ENCODE measurements at places on chromosomes 7 and 10.

- DNase-seq: no peak
These were observed 64.9 kb downstream of the PAX2 start for GRCh38 chr10:100810091-100810834.

DNA sequence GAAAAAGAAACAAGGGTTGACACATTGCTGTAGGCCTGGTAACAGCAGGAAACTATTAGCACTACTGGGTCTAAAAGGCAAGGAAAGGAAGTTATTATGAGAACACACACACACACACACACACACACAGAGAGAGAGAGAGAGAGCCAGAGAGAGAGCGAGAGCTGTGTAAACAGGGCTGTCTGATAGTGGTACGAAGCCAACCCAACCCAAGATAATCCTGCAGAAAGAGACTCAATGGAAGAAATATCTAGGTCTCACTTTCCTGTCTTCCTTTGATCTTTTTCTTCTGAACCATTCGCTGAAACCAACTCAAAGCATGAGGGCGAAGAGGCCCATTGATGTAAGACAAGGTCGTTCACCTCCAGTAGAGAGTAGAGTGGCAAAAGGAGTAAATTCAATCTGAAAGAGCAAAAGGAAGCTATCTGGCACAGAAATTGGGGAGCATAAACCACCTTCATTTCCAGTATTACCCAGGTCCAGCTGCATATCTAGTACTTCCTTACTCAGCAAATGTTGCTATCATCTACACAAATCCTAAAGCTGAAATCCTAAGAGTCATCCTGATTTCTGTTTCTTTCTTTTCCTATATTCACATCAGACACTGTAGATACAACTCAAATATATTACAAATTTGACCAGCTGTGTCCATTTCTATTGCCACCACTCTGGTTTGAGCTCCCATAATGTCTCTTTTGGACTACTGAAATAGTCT, 110.2 kb downstream of the TMEM26 start:
- DNase-seq: no peak

- DNase-seq: no peak
These were observed 75.6 kb upstream of the OGDHL start for GRCh38 chr10:49837685-49838084.

DNA sequence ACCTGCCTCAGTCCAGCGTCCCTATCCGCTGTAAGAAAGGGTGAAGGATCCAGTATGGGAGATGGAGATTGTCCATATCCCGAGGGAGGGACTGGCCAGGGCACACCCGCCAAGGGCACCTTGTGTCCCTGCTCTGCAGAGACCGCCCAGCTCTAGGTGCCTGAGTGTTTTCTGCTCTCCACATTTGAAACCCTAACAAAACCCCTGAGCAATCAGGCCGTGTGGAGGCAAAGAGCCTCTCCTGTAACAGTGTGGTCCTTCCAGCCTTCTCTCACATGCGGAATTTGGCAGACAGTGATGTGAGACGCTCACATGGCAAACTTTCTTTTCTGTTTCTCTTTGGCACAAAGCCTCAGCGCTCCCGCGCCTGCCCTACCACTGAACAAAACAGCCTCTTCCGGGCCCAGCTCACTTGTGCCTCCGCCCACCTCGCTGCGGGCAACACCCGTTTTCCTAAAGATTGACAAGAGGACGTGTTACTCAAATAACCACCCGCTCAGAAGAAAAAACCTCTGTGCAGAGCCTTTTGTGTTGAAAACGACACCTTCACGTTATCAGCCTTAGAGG, 514.8 kb downstream of the DNAJB6 start:
- DNase-seq: peak; percentile 62

DNA sequence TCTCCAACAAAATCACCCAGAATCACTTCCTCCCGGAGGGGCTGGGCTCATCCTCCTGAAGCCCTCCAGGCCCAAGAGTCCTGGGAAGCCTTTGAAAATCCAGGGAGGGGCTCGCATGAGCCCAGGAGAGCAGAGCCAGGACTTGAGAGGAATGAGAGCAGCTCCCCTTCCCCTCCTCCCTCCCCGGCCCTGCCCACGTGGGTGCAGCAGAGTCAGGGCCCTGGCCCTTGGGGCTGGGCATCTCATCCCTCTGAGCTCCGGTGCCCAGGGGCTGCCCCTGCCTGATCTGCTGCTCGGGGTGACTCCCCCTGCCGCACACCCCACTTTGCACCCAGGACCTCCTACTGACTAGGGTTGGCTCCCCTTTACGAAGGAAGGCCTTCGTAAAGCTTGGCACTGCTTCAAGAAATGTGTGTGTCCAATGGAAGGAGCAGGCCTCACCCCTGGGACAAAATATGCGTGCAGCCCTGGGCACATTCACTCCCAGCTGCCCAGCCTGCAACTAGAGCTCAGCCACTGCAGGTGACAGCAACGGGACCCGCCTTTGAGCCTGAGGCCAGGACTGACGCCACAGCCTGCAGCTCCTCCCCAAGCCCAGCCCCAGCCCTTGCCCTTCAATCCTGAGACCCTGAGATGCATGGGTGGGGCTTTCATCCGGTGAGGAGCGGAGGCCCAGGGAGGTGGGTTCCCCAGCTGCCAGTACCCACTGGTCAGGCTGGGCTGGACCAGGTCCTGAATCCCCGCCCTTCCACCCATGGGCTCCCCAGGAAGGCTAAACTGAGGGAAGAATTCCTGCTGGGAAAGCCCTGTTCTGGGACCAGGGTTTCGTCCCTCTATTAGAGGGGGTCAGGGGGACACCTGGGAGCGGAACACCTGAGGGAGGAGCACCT, 21.8 kb downstream of the PWWP2B start:
- no peak for DNase-seq

DNA sequence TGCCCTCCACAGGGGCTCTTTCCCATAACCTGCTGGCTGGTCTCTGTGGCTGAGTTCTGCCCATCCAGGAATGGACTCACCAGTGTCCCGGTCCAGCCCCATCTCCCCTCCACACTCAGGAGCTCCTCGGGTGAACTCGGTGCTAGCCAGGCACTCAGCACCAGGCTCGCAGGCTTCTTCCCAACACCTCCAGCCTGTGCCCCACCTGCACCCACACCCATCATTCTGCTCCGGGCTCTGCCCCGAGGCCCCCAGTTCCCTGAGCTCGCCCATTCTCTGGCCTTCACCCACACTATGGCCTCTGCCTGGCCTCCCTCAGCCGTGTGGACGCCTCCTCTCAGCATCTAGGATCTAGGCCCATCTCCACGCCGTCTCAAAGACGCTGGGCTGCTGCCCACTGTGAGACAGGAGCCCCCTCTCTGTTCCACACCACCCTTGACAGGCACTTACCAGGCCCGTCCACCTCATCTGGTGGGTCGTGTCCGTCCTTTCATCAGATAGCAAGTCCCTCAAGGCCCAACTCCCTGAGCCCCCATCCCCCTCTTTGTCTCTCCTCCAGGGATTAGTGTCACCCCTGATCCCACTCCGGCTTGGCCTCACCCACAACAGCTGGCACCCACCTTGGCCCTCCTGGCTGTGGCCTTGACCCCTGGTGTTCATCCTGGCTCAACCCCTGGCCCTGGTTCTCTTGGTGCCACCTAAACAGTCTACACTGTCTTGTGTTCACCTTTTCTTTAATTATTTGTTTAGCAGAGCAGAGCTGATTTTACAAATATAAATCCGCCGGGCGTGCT, 76.0 kb upstream of the FAM20C start:
- DNase-seq: no peak

GRCh38 chr10:76119515-76119914, 688.1 kb downstream of the LRMDA start:
- DNase-seq: no peak

GRCh38 chr10:24483701-24484100, 240.0 kb downstream of the ARHGAP21 start:
- no peak for DNase-seq

GRCh38 chr10:112083472-112083871, 100.1 kb downstream of the GPAM start:
- DNase-seq: no peak

- no peak for DNase-seq
These were observed 46.9 kb downstream of the GALNT11 start for GRCh38 chr7:152072421-152072820.

DNA sequence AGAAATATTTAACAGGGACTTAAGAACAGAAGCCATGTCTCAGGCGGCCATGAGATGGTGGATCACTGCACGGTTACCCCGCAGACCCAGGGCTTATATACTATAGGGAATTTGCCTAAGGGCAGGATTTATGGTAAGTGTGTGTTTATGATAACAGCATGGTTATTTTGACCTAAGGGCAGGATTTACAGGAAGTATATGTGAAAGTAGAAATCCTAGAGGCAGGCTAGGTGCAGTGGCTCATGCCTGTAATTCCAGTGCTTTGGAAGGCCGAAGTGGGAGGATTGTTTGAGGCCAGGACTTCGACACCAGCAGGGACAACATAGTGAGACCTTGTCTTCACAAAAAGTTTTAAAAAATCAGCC, 43.0 kb upstream of the ZNF438 start:
- DNase-seq: no peak

- no peak for DNase-seq
These were observed 135.1 kb downstream of the NPY start for GRCh38 chr7:24419077-24419476.

DNA sequence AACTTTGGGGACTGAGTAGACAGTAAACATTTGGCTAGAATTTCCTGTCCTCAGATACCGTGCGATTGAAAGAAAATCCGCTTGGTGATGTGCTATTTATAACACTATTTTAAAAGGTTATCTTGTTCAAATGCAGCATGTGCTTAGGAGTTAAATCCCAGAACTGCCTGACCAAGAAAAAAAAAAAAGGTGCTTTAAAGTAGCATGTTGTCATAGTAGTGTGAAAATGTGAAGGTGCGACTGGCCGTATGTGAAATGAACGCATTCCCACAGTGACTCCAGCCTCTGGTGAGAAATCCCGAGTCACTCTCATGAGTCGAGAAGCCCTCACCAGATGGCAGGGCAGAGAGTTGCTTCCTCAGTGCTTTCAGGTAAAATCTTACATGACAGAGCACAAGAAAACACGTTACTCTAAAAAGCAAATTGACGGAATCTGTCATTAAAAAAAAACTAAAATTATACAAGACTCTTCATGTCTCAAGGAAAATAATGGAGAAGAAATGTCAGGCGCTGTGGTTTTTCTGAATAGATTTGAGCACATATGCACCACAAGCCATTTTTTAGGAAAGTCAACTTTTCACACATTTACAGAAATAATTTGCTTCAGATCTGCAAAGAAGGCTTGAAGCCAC, 18.4 kb upstream of the KLF6 start:
- no peak for DNase-seq

GRCh38 chr10:2874963-2875362, 192.4 kb upstream of the PFKP start:
- no peak for DNase-seq

DNA sequence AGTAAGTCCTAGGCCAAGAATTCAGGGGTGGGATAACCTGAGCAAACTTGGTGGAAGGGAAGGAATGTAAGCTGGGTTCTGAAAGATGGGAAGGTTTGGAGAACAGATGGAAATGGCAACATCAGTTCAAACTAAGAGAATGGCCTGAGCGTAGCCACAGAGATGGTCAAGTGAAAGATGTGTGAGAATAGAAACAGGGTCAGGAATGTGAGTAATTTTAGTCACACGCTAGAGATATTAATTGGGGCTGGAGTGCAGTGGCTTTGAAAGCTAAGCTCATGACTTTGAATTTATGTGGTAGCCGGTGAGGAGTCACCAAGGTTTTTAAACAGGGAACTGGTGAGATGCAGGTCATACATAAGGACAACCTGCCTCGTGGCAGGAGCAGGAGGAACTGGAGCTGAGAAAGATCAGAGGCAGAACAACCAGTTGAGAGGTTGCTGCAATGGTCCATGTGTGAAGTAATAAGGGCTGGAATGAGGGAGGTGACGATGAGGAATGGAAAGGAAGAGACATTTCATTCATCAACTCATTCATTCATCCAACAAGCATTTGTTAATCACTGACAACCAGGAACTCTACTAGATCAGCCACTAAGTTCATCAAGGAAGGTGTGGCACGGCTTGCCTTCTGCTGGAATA, 12.9 kb upstream of the SORBS1 start:
- DNase-seq: no peak

DNA sequence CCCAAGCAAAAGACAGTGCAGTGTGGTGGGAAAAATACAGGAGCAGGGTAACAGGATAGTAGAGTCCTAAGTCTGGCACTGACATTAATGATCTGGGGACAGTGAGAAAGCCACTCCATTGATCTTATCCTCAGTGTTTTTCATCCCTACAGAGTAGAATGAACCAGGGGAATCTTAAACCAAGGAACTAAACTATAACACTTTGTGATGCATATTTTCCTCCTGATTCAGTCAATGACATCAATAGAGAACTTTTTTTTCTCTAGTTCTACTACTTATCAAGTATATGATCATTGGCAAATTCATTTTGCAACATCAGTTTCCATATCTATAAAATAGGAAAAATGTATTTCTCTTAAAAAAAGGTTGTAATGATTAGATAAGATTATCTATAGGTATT, 151.1 kb downstream of the TMEM26 start:
- no peak for DNase-seq

DNA sequence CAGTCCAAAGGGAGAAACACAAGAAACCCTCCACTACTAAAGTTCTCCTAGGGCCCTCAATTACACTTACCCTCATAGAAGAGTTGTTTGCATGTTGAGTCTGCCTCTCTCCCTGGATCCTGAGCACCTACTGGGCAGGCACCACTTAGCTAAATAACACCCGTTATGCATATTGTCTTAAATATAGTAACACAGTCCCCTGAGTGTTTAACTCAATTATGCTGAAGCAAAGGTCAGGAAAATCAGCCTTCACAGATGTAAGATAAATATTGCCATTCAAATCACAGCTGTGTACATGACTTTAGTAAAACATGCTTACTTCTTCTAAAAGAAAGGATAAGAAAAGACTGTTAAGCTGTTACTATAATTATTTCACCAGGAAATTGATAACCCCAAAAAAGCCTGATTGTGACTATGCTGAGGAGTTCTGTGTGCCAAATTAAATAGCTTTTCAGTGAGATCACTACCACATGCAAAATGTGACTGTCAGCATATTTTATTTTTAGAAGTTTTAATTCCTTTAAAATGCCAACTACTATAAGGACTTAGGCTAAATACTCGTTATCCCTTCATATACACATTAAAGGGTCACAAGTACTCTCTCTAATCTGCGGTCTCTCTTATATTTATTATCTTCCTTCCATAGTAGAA, 733.9 kb upstream of the PHF14 start:
- no peak for DNase-seq

GRCh38 chr7:102203218-102203617, 83.5 kb upstream of the SH2B2 start:
- no peak for DNase-seq

- DNase-seq: no peak
These were observed 73.3 kb downstream of the TAF3 start for GRCh38 chr10:7891634-7892033.

- no peak for DNase-seq
These were observed 998.1 kb downstream of the LRMDA start for GRCh38 chr10:76429368-76430060.

- DNase-seq: no peak
These were observed 47.8 kb upstream of the GDF10 start for GRCh38 chr10:47252093-47252780.

- DNase-seq: no peak
These were observed 159.9 kb upstream of the RNF32 start for GRCh38 chr7:156480671-156481070.

GRCh38 chr7:50119815-50120637, 27.0 kb upstream of the ZPBP start:
- no peak for DNase-seq
